ENCODE measurements at places on chromosomes 13 and 19.

DNA sequence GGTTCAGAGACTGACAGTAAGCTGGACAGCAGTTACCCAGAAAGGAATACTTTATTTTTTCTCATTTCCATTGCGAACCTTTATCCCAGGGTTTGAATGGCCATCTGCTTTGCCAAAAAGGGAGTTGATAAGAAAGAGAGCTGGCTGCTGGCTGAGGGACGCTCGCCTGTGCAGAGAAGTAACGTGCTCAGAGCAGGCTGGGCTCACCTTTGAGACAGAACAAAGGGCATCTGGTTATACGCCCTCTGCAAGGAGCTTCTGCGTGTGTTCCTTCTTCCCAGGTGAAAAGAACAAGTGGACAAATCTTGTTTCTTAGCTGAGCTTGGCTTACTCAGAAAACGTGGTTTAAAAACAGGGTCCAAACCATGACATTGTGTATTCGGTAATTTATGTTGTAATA lies 47.4 kb downstream of the EFNB2 start:
- ATAC-seq = no peak

- no peak for ATAC-seq
These were observed 144.2 kb downstream of the SPRY2 start for GRCh38 chr13:80196756-80197155.

DNA sequence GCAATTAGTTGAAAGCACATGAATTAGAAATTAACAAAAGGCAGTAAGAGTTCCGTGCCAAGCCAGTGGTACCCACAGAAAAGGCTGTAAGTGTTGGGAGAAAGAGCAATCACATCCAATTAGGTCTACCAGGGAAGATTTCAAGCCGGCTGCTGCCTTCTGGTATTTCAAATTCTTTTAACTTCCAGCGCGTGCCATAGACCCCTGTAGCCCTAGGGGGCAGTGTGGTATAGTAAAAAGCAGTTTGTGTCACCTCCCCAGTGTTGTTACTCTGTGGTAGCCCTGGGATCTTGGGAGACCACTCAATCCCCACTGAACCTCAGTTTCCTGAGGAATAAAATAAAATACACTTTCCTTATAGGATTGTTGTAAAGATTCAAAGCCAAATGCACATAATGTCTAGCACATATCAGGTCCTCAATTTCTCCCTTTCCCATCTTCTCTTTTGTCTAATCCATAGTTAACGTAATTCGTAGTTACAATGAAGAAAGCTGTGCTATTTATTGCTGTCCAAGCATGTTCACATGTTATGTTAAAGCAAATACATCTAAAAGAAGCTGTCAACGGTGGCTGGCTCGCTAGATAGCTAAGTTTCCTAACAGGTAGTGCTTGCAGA lies 230.2 kb downstream of the TDRD3 start:
- no peak for ATAC-seq

DNA sequence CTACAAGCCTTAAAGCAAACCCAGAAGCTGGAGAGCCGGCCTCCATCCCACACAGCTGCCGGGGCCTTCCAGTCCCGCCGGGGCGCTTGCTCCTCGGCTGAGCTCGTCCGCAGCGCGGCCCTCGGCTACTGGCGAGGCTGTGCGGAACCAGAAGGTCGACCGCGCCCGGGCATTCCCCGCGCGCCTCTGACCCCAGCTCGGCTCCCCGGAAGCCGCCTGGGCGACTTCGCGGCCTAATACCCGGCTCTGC lies 863 bp downstream of the ANKRD10 start:
- ATAC-seq = peak; percentile 1

GRCh38 chr19:51318687-51319648 lies 7.5 kb downstream of the IGLON5 start:
- ATAC-seq = no peak

GRCh38 chr13:19587635-19588300 lies 26.4 kb upstream of the TPTE2 start:
- no peak for ATAC-seq

DNA sequence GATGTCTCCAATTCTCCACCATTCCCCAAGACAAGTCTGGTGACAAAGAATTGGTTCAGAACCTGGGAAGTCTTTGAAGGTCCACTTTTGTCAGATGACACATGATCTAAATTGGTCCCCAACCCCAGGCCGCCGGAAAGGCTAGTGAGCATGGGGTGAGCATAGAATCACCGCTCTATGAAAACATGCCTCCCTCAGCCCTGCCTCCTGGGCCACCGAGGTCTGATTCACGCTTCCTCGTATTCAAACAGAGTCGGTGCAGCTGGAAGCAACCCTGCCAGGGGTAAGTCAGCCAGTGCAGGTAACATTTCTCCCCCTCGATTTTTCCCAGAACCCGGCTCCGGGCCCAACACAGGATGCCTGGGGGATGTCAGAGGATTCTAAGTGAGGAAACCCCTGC lies 33.9 kb upstream of the KLF2 start:
- no peak for ATAC-seq

- ATAC-seq = no peak
These were observed 16.3 kb upstream of the GTF3A start for GRCh38 chr13:27408074-27408473.

DNA sequence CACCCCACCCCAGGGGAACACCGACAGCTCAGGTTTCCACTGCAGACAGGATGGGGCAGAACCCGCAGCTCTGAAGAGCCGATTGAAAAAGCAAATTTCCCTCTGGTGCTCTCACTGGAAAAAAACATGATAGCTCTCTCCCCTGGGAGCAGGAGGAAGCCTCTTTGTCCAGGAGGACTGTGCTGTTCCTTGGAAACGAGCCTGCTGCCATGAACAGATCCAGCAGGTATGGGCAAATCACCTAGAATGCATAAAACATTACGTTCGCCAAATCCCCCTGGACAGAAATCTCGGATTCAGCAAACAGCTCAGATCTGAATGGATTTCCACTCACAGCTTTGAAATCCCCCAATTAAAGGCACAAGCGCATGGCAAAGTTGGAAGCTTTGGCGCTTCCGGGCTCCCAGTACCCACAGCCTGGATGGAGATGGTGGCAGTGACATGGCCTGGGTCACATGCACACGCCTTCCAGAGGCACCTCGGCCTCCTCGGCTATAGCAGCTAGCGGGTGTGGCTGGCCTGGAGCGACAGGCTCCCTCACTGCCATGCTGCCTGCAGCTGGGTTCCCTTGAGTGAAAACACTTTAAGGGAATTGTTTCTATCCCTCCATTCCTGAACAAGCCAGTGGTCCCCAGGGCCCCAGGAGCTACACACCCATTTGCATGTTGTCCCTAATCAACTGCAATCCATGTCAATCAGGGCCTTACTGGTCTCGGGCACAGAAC lies 59.1 kb downstream of the CEBPG start:
- ATAC-seq = no peak

GRCh38 chr19:35959968-35960320 lies 23.8 kb downstream of the LRFN3 start:
- ATAC-seq = no peak

DNA sequence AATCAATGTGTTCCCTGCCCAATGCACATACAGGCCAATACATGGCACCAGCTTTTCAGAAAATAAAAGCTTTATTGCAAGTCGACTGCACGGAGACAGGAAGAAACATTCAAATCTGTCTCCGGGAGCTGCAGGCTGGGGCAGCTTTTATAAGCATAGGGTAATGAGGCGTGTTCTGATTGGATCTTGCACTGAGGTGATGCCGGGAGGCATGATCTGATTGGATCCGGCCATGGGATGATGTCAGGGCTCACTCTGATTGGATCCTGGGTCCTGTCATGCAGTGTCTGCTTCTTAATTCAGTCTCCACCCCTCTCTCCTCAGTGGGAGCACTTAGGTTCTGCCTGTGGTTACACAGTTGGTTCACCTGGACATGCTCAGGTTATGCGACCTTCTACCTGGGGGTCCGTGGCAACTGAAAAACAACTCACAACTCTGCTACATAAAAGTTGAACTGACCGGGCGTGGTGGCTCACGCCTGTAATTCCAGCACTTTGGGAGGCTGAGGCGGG lies 11.8 kb upstream of the FBN3 start:
- no peak for ATAC-seq

DNA sequence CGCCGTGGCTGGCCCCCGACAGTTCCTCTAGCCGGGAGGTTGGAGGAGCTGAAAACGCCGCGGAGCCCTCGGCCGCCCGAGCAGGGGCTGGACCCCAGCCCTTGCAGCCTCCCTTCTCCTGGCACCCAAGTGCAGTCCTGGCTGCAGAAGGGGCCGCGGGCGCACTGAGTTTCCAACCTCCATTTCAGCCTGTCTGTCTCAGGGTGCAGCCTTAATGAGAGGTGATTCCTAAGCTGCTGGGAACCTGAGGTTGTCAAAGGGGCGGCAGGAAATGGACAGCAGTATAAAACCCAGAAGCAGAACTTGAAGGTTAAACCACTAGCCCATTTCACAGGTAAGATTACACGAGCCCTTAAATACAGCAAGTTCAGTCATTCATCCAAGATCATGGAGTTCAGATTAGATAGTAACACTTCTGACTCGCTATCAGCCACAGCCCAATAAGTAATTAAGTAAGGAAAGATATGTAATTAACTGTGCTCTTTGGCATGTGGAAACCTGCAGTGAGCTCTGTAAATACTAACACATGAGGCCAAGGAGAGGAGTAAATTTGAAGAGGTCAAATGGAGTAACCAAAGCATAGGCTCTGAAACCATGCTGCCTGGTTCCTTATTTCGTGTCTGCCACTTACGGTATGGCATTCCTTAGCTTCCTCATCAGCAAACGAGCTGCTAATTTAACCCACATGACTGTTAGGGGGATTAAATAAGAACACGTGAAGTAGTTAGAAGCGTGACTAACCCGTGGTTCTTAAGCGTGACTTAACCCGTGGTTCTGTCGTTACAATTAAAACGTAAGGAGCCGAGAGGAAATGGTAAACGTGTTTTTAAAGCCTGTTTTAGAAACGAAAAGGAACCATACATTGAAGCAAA lies 686 bp downstream of the SETDB2 start:
- peak; percentile 13 for ATAC-seq

- ATAC-seq = no peak
These were observed 696 bp downstream of the ZNF460 start for GRCh38 chr19:57280962-57281400.

- no peak for ATAC-seq
These were observed 10.8 kb downstream of the FFAR2 start for GRCh38 chr19:35458731-35459391.

DNA sequence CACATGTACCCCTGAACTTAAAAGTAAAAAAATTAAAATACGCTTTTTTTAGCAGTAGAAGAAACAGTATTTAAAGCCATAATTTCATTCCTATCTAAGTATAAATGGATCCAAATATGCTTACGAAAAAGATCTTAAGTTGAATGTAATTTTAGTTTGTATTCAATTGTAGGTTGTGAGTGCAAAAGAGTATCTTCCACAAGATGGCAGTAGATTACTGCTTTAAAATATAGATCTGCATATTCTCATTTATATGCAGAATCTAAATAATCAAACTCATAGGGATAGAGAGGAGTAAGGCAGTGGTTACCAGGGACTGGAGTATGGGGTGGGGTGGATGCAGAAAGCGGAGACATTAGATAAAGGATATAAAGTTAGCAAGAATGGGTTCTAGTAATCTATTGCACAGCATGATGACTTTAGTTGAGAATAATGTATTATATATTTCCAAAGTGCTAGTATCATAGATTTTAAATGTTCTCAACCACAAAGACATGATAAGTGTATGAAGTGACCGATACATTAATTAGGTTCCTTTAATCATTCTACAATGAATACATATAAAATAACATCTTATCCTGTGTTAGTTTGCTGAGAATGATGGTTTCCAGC lies 14.2 kb downstream of the OR7A17 start:
- no peak for ATAC-seq

- peak; percentile 95 for ATAC-seq
These were observed 33.6 kb upstream of the EPHX3 start for GRCh38 chr19:15265850-15266248.

DNA sequence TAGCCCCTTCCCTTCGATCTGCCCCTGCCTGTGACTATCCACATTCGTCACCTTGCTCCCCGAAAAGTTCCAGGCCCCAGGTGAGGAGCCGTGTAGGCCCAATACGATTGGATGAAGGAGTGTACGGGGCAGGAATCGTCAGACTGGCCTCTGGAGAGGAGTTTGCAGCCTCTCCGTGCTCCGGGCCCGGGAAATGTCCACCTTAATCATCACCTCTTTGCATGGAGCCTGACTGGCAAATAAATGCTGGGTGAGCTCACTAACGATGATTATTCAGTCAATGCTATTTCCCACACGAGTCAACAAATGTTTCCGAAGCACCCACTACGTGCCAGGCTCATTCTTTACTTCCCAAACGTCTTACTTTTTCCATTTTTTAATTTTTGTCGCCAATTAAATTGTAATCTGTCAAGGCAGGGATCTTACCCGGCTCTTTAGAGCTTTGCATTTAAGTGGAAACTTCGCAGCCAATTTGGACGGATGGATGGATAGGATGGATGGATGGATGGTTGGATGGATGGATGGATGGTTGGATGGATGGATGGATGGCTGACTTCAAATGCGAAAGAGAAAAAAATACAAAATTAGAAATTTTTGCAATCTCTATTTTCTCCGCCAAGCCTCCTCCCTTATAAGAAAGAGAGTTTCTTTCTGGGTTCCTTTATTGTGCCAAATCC lies 45.8 kb downstream of the TGDS start:
- peak; percentile 29 for ATAC-seq

- ATAC-seq = no peak
These were observed 36.9 kb downstream of the RGCC start for GRCh38 chr13:41494202-41494601.

- peak; percentile 51 for ATAC-seq
These were observed 11.7 kb downstream of the RFX2 start for GRCh38 chr19:6098574-6098973.

GRCh38 chr13:47564041-47564440 lies 437.0 kb downstream of the SUCLA2 start:
- no peak for ATAC-seq

DNA sequence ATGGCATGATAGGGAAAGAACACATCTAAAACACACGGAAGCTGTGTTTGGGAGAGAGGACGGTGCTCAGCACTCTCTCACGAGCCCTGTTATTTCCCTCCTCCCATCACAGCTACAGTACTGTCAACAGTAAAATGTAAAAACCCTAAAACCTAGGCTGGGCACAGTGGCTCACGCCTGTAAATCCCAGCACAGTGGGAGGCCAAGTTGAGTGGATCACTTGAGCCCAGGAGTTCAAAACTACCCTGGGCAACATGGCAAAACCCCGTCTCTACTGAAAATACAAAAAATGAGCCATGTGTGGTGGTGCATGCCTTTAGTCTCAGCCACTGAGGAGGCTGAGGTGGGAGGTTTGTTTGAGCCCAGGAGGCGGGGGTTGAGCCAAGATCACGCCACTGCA lies 54.8 kb downstream of the FOXO1 start:
- no peak for ATAC-seq

All from gastroesophageal sphincter (tissue), 4 donors.